ENCODE measurements at places on chromosomes 3 and 15.
A peak's percentile ranks its signal among the peaks of the same experiment; 100 is the strongest.

DNA sequence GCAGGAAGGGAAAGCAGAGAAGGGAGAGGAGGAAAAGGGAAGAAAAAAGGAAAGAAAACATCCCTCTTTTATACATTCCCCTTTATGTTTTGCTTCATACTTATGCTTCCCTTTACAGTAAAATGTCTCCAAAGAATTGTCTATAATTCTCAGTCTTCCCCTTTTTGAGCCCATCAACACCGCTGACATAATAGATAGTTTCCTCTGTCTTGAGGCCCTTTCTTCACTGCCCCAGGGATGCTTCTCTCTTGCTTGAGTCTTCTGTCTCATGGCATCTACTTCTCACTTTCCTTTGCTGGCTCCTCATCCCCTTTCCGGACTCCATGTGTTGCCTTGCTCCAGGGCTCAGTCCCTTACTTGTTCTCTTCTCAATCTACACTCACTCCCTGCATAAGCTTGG, 99.7 kb upstream of the DAZL start:
- no peak for DNase-seq

- no peak for DNase-seq
Observed at GRCh38 chr3:143255739-143256138, 136.2 kb downstream of the CHST2 start.

GRCh38 chr3:161067335-161067734, 37.8 kb downstream of the B3GALNT1 start:
- DNase-seq = no peak

DNA sequence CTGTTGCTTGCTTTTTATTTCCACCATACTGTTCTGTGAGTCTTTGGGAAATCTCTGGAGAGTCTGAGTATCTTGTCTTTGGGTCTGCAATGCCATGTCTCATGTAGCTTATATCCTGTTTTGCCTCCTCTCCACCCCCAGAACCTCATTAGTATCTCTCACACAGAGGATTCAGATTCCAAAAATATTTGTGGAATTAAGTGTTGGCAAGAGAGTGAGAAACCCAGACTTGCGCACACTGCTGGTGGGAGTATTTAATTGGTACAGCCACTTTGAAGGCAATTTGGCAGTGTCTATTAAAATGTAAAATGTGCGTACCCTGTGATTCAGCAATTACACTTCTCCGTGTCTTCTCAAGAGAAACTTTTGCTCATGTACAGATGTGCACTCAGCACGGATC, 68.6 kb downstream of the ZNF621 start:
- DNase-seq = no peak

GRCh38 chr3:11077466-11077865, 76.8 kb upstream of the HRH1 start:
- DNase-seq = no peak

- no peak for DNase-seq
Observed at GRCh38 chr15:36370731-36371112, 208.7 kb upstream of the CDIN1 start.

DNA sequence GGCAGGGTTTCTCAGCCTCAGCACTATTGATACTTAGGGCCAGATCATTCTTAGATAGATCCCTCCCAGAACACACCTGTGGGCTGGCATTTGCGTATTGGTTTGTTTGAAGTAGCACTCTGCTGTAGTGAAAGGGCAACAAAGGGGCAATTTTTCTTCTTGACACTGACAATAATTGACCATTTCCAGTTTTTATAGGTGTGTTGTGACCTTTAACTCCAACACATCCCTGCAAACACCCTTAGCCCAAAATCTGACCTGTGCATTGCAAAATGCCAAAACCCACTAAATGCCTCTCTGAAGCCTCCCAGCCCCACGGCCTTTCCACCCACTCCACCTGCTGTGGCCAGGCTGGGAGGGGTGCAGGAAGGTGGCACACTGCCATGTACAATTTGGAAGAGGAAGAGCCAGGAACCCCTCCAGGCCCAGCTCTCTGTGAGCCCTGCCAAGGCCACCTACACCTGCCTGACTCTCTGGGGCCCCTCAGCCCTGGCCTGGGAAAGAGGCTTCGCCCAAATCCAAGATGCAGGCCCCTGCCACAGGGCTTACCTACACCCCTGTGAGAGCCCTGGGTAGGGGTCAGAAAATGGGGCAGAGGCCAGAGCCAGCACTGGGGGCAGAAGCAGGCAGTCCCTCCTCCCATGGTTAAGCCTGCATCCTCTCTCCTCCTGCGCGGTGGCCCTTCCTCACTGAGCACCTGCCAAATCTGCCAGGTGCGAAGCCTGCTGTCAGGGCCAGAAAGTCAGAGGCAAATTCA, 9.6 kb upstream of the CYP11A1 start:
- no peak for DNase-seq

DNA sequence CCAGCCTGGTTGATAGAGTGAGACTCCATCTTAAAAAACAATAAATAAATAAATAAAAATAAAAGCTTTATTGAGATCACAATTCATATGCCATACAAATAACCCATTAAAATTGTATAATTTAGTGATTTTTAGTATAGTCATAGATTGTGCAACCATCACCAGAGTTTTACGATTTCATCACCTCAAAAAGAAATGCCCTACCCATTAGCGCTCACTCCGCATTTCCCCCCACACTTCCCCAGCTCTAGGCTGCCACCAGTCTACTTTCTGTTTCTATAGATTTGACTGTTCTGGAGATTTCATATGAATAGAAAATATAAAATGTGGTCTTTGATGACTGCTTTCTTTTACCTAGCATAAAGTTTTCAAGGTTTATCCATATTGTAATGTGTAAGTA, 57.0 kb downstream of the ARHGEF26 start:
- DNase-seq = no peak

- no peak for DNase-seq
Observed at GRCh38 chr3:37945807-37946530, 44.6 kb upstream of the VILL start.

GRCh38 chr15:38093931-38094330, 158.7 kb upstream of the SPRED1 start:
- DNase-seq = no peak

- DNase-seq = no peak
Observed at GRCh38 chr3:177811112-177811511, 613.8 kb upstream of the TBL1XR1 start.

DNA sequence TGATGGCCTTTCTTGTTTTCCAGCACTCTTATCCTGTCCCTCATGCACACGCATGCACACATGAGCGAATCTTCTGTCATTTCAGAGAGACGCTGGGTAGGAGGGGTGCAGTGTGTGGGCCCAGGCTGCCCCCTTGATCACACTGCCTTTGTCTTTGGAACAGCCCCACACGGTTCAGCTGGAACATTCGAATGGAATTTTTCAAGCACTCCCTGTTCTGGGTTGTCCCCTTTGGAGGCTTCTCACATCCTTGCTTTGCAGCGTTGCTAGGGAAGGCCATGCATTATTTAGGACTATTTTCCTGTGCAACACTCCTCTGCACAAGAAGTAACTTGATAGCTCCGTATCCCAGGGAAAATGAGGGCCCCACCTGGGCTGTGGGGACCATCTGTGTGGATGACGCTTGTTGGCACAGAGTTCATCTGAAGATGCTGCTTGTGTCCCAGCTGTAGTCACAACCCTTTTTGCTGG, 78.4 kb downstream of the SPSB4 start:
- no peak for DNase-seq

- DNase-seq = peak; percentile 28
Observed at GRCh38 chr15:56969265-56969895, 50.9 kb downstream of the TCF12 start.

GRCh38 chr3:129025691-129026435, 24.8 kb downstream of the EFCC1 start:
- DNase-seq = no peak

- DNase-seq = peak; percentile 89
Observed at GRCh38 chr15:88620995-88621772, at the start of gene AEN. TSS of gene AEN (plus strand) at chr15:88621340. CDS start at chr15:88626210, 4,870 bp downstream.

- DNase-seq = no peak
Observed at GRCh38 chr3:115859002-115859807, 235.9 kb downstream of the GAP43 start.

DNA sequence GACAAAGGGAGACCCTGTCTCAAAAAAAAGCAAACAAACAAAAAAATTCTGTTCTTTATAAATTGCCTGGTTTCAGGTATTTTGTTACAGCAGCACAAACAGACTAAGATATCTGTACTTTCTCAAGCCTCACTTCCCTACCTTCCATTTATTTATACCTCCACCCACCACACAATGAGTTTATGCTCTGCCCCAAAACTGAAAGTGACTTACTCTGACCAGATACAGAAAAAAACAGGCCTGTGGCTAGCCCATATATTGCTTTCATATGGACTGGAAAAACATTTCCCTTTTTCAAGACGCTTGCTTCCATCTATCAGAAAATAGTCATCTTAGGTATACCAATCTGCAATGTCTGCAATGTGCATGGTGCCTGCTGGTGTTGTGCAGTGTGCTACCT, 8.7 kb upstream of the GPD1L start:
- DNase-seq = no peak

GRCh38 chr3:40580494-40581091, 55.8 kb downstream of the ZNF621 start:
- peak; percentile 32 for DNase-seq

GRCh38 chr3:194250098-194251002, 100.8 kb downstream of the CPN2 start:
- no peak for DNase-seq

DNA sequence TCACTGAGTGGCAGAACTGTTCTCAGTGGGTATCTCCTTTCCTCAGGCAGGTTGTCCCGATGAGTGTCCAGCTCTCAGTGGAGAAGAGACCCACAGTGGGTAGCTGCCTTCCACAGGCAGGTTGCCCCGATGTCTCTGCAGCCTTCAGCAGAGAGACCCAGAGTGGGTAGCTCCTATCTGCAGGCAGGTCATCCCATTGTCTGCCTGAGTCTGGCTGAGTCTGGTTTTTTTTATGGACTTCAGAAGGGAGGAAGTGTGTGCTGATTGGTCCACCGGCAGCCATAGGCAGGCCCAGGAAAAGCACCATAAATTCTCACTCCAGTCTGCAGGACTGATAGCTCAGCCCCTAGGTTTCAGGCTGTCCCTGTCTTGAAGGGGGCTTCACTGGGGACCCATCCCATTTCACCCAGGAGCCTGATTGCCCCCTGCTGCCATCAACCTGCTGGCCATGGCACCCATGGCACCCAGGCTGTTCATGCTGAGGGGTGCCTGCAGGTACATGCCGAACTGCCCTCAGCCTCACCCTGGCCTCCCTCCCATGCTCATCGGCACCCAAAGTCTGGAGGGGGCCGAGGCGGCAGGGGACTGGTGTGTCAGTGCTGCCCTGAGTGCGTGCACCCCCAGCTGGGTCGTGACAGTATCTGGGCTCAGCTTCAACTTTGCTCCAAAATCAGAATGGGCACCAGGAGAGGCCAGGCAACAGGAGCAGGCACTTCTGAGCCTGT, 3.6 kb upstream of the LIMD1 start:
- no peak for DNase-seq

- DNase-seq = no peak
Observed at GRCh38 chr3:62723166-62723913, 151.9 kb downstream of the CADPS start.

- no peak for DNase-seq
Observed at GRCh38 chr3:131079086-131079485, 52.4 kb downstream of the NEK11 start.

GRCh38 chr3:55089211-55089610, 161.4 kb upstream of the LRTM1 start:
- DNase-seq = no peak

- no peak for DNase-seq
Observed at GRCh38 chr3:133192967-133193366, 154.8 kb downstream of the TMEM108 start.

- DNase-seq = no peak
Observed at GRCh38 chr3:66178206-66178605, 42.6 kb upstream of the SLC25A26 start.

DNA sequence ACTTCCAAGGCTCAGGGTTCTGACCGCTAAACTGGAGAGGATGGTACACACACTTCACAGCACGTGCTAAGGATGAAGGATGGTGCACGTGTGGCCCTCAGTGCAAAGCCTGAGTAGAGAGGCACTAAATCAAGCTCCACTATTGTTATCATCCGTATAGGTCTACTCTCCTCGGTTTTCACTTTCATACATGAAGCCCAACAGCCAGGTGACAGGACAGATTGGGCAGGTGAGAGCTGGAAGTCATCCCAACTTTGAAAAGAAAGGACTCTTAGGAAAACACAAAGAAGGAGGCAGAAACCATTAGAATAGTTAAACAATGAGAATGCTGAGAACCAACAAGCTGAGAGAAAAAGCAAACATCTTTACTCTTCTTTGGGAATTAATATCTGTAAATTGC, 21.1 kb downstream of the MAGI1 start:
- DNase-seq = no peak

DNA sequence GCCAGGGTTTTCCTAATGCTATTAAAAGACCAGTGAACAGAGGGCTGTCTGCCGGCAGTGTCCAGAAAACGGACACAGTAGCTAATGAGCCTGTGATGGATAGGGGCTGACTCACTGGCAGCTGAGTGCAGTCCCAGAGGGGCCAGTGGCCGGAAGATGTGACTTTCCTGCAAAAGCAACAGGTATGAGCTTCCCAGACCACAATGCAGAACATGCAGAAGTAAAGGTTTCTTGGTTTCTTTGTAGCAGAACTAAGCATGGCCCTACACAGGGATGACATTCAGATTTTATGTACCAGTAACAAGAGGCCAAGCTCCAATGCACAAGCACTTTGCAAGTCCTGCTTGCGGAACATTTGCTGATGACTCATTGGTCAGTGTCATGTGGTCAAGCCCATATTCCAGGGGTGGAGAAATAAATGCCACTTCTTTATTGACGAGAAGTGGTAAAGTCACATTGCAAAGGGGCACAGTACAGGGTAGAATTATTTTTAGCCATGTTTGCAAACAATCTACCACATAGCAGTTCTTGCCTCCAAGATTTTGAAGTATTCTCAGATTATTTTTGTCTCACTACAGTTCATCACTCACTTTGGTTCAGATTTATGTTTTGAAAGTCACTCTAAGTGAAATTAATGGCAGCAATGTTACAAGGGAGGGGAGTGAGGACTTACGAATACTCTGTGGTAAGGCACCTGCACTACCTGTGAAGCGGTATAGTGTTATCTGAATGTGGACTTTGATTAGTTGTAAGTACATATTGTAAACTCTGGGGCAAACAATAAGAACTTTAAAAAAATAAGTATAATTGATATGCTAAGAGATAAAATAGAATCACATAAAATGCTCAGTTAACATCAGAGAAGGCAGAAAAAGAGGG, 263.3 kb downstream of the ABHD5 start:
- DNase-seq = no peak

DNA sequence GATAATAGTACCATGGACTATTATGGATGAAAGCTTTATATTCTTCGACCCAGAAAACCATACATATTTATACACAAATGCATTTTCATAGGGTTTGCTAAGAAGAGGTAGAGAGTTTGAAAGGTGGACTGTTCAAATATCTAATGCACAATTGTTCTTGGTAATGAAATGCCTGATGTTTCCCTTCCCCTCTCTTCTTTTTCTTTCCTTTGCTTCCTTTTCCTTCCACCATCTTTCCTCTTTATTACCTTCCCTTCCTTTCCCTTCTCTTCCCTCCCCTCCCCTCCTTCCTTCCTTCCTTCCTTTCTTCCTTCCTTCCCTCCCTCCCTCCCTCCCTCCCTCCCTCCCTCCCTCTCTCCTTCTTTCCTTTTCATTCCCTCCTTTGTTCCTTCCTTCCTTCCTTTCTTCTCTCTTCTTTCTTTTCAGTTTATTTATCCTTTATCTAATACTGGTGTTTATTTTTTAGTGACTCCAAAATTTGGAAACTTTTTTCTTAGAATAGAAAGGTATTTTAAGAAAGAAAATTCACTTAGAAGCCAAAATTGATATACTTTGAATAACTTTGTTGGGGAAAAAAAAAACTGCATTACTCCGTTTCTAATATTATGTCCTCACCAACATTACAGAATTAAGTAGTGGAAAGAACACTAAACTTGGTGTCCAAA, 22.7 kb upstream of the PYDC2 start:
- DNase-seq = no peak

- DNase-seq = no peak
Observed at GRCh38 chr15:33044598-33044997, 149.9 kb downstream of the FMN1 start.
